HEK293T (cell line): ENCODE measurements at places on chromosomes 7 and 10.

DNA sequence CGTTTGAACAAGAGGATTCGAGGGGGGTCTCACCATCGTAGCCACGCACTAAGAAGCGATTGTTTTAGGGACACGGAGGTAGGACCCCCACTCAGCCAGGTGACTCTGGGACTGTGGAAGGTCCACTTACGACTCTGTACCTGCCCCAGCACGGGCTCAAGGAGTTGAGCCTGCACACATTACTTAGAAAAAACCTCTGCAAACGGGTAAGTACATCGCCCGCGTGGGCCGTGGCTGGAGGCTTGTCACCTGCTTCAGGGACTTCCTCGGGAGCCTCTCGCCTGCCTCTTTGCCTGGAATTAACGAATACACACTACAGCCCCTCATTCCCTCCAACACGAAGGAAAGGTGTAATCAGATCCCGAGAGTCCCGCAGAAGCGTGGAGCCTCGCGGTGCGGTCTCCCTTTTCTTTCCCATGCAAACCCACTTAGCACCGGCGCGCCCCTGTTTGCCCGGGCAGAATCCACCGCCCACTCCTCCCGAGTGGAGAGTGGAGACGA is 826 bp downstream of the PODXL start:
- no peak for DNase-seq

DNA sequence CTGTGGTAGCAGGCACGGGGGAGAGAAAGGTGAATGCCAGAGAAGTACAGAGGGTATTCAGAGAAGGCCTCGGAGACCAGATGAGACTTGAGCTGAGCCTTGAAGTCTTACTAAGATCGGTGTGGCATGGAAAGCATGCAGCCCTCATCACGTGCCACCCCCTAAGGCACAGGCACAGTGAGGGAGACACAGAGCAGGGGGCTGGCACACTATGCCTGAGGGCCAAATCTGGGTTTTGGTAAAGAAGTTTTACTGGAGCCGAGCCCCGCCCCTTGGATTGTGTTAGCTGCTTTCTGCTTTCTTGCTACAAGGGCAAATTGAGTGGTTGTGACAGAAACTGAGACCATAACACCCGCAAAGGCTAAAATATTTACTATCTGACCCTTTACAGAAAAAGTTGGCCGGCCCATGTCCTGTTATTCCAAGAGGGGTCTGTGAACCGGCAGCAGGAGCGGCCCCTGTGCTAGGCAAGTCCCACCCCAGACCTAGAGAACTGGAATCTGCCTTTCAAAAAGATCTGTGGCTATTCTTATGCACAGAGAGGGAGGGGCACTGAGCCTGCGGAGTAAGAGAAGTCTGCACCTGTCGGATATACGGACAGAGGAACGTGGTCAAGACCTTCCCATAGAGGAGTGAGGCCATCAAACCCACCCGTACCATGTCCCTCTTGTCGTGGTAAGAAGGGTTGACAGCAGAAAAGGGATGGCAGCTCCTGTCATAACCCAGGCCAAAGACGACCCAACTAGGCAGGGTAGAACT is 109.3 kb upstream of the RHEB start:
- no peak for DNase-seq

GRCh38 chr10:18261063-18261610 is 120.9 kb downstream of the CACNB2 start:
- DNase-seq: no peak

- DNase-seq: no peak
Observed at GRCh38 chr7:12898004-12898403, 210.6 kb downstream of the ARL4A start.

DNA sequence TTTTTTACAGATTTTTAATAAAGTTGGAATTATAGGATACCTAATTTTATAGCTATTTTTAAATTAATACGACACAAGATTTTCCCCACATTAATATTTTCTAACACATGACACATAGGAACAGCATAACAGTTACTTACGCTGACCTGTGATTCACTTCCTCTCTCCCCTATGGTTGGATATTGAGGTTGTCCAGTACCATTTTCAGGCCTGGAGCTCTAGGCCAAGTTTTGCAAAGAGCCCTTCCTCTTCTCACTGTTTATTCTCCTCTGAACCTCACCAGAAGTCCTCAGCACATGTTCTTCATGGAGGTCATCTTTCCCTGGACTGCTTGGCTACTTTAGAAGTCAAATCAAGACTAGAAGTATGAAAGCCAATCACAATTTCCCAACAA is 28.2 kb downstream of the LYZL1 start:
- no peak for DNase-seq

GRCh38 chr7:22700559-22701002 is 26.4 kb upstream of the IL6 start:
- DNase-seq: no peak

GRCh38 chr7:18208921-18209320 is 181.3 kb upstream of the PRPS1L1 start:
- no peak for DNase-seq

GRCh38 chr10:99674762-99675161 is 15.5 kb downstream of the ENTPD7 start:
- DNase-seq: no peak

DNA sequence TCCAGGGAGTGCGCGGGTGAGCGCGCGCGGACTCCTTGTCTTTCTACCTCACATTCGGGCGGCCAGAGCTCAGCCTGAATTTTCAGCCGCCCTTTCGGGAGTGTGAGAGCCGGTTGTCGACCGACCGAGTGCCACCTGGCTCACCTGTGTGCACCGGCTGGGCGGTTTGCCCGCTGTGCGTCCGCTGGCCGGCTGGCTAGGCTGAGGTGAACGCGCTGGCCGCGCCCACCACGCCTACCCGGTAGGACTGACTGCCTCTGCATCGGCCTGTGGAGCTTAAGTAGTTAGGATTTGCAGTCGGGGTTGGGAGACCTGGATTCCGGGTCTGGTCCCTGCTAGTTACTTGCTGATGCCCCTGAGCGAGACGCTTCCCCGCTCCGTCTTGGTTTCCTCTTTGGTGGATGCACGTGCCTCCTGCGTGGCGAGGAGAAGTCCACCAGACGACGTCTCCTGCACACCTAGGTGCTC is 553 bp downstream of the TSPAN15 start:
- DNase-seq: peak; percentile 37

DNA sequence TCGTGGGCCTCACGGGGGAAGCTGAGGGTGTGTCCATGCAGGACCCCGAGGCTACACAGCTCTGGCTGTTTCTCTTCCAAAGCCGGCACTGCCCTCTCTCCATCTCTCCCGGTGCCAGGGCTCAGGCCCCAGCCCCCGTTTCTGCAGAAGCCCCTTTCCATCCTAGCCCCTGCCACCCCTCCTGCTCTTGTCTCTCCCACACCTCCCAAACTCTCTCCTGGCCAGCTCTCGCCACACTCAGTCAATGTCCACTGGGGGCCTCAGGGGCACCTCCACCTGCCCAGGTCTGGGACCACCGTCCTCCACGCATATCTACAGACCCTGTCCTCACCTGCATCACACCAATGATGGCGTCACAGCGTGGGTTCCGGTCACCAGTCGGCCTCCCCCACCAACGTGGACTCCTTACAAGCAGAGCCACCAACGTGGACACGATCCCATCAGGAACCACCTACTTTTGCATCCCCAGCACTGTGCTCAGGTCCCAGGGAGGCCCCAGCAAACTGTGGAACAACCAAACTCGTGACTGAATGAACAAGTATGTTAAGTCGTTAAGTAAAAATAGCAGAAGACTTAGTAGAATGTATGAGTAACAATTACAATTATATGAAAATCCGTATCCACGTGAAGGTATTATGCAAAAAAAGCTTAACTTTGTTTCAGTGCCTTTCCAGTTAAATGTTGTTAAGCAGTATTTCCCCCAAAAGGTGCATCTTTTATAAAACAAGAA is 38.4 kb downstream of the DIP2C start:
- DNase-seq: no peak

DNA sequence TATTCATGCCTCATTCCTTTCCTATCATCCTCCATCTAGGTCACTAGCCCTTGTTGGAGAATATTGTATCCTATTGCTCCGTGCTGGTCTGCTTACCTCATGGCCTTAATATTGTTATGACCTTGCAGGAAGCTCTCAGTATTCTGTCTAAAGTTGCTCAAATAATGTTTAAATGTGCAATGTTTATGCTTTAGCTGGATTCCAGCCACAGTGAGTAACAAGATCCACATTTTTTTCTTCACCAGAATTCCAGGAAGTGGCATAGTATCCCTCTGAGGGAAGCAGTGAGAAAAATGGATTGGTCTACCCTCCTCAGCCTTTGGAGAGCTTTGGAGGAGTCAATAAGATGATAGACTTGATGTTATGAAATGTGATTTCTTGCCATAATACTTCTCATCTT is 402.6 kb downstream of the NRG3 start:
- no peak for DNase-seq

DNA sequence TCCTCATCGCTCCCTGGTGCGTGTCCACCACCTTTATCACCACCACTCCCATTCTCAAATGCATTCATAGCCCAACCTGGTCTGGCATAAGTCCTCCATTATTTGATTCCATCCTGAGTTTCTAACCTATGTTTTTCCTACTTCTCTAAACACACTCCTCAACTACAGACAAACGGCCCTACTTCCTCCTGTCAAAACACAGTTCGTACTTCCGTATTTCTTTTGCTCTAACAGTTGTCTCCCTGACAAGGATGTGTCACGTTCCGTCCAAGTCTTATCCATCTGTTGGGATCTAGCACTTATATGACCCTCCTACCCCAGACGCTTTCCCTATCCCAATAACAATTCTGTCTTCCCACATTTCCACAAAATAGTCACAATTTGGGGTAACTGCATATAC is 46.8 kb downstream of the DOCK4 start:
- no peak for DNase-seq

GRCh38 chr10:58590152-58590840 is 77.6 kb downstream of the BICC1 start:
- DNase-seq: no peak

DNA sequence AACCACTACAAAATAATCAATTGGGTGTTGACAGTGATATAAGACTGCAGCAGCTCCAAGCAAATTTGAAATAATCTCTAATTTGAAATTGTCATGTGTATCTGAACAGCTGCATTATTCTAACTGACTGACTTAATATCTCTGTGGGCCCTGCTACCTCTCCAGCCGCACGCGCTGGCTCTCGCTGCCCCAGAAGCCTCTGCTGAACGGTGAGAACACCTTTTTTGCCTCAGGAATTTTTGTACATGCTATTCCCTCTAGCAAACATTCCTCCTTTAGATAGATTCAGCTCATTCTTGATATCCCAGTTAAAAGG is 155.9 kb upstream of the MDFIC start:
- DNase-seq: no peak

DNA sequence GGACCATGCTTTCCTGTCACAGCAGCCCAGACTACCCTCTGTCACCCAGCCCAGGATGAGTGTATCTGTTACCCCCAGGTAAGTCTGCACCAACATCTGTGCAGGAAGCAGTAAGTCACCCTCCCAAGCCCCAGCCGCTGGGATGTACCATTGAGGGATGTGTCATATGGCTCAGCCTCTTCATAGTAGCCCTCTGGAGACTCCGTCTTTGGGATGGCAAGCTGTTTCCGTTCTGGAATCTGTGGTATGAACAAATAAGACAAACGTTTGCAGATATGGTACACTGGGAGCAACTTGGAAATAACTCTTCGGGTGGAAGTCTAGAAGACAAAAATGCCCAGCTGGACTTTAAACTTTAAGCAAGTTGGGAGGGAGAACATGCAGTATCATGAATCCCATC is 81.3 kb downstream of the AFAP1L2 start:
- DNase-seq: no peak

- no peak for DNase-seq
Observed at GRCh38 chr10:24930427-24930826, 22.0 kb downstream of the PRTFDC1 start.

GRCh38 chr10:133131053-133131452 is 29.0 kb upstream of the KNDC1 start:
- no peak for DNase-seq

DNA sequence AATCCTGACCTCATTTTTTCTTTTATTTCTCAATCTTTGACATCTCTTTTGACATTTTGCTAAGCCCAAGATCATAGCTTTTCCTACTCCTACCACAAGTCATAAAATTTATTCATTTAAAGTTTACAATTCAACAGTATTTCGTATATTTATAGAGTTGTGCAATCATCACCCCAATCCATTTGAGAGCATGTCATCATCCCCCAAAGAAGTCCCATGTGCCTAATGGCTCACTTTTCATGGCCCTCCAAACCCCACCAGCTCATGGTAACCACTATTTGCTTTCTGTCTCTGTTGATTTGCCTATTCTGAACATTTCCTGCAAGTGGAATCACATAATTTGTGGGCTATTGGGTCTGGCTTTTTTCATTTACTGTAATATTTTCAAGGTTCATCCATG is 52.5 kb upstream of the GLI3 start:
- no peak for DNase-seq

GRCh38 chr10:65861249-65861648 is 1064.6 kb upstream of the LRRTM3 start:
- no peak for DNase-seq

DNA sequence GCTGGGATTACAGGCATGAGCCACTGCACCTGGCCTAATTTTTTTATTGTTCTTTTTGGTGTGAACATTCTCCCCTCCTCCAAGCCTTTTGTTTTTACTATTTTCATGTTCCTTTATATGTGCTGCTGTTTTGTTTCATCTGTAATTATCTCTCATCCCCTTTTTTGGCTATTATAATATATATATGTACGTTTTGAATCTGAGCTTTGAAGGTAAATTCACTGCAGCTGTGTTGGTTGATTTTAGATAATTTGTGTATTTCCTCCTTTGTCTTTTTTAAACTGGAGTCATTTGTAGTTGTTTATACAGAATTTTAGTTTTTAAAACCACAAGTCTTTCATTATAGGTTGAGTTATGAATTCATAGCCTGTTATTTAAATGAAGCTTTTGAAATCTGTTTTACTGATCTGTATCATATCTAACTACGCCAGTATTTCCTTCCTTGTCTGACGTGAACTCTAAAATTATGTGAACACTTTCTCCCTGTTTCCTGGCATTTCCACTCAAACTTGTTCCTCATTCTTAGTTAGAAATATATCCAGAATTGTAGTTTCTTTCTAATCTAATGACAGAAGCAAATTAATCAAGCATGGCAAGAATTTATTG is 54.9 kb downstream of the PTEN start:
- no peak for DNase-seq

- DNase-seq: no peak
Observed at GRCh38 chr7:104397442-104397841, 69.0 kb downstream of the LHFPL3 start.

GRCh38 chr7:954330-955238 is at the start of gene ADAP1:
Gene ADAP1 (minus strand): TSS chr7:954680. CDS start chr7:954477, 203 bp downstream.
- DNase-seq: peak; percentile 73

DNA sequence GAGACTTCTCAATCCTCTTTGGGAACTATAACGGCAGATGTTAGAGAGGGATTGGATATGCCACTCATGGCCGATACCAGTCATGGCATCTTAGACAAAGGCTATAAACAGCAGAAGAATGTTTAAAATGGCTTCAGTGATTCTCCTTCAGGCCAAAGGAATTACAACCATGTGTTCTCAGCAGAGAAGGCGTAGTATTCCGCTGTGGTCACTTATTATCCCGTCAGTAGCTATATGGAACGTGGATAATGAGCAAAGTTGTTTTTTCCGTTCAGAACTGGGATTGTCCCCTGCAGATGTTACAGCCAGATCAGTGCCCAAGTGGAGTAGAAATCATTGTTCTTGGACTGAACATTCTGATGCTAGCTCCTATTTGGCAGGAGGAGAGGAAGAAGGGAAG is 43.1 kb downstream of the TEX36 start:
- DNase-seq: no peak

- DNase-seq: peak; percentile 64
Observed at GRCh38 chr7:157150882-157151281, 12.2 kb downstream of the UBE3C start.

GRCh38 chr7:137343281-137343841 is at the start of gene PTN:
Gene PTN (minus strand): TSS chr7:137343733. CDS start chr7:137254973, 88,760 bp downstream.
- DNase-seq: peak; percentile 22
